ENCODE measurements at places on chromosomes 6 and 20.

- DNase-seq: no peak
Observed at GRCh38 chr20:38170219-38170825, 5.3 kb upstream of the TGM2 start.

- no peak for DNase-seq
Observed at GRCh38 chr6:11752360-11752759, 26.2 kb downstream of the ADTRP start.

- DNase-seq: no peak
Observed at GRCh38 chr6:81265106-81265505, 487.4 kb downstream of the TENT5A start.

- DNase-seq: no peak
Observed at GRCh38 chr20:5785146-5785545, 34.9 kb downstream of the SHLD1 start.

GRCh38 chr6:142184307-142184706, 37.2 kb downstream of the VTA1 start:
- no peak for DNase-seq

- DNase-seq: no peak
Observed at GRCh38 chr20:24577271-24577909, 108.0 kb downstream of the SYNDIG1 start.

- no peak for DNase-seq
Observed at GRCh38 chr6:71254323-71254722, 34.3 kb upstream of the OGFRL1 start.

DNA sequence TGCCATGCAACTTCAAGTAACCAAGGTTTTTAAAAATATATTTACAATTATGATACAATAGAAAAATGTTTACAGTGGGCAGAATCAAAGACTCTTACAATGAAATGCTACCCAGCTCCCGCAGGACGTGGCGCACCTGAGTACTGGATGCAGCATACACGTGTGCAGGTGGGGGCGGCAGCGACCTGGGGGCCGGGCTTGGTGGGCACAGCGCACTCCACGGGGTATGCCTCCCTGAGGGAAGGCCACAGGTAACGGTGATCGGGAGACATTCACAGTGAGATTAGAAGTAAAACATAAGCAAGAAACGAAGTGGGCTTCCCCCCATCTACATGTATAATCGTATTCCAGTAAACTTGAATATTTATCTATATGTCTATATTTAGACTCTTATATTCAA, 54.2 kb downstream of the WDR27 start:
- DNase-seq: no peak

DNA sequence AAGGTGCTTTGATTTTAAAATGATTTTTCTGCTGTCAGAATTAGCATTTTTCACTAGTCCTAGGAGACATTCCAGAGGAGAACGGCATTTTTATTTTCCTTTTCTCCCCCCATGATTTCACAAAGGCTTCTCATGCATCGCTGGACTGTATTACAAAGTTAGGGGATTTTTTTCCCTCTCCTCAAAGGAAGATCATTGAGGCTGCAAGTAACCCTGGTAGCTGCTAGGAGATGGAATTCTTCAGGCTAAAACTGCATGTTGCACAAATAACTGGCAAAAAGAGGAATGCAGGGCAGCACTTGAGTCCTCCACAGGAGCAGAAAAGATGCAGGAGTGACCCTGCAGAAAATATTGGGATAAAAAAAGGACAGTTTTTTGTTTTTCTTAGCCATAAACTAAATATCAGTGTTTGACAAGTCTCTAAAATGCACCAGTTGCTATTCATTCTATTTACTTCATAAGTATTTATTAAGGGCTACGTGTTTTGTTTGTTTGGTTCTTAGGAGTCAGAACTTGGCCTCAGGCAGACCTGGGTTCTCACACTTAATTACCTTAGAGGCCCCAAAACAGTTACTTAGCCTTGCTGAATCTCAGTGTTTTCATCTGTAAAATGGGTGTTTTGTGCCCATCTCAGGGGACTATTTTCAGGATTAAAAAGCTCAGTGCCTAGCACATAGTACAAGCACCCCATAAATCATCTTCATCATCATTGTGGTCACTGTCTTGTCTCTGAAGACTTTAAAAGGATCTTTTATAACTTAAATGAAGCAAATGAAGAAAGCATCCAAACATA, 144.5 kb upstream of the ID4 start:
- no peak for DNase-seq

GRCh38 chr6:14974792-14975470, 270.9 kb upstream of the JARID2 start:
- no peak for DNase-seq

DNA sequence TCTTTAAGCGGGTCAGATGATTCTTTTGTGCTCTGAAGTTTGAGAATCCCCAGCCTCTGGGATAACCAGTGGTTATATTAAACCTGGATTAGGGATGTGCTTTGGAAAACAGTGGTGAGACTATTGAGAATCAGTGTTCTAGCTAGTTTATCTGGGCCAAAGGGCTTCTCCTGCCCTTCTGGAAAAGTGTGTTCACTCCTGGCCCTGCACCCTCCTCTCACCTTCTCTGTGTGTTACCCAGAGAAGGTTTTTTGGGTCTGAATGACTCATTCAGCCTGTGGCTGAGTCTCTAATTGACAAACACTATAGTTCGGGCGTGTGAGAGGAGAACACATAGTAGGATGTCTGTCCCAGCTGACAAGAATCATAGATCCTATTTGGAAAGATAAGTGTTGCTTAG, 66.7 kb downstream of the LRRC1 start:
- no peak for DNase-seq

DNA sequence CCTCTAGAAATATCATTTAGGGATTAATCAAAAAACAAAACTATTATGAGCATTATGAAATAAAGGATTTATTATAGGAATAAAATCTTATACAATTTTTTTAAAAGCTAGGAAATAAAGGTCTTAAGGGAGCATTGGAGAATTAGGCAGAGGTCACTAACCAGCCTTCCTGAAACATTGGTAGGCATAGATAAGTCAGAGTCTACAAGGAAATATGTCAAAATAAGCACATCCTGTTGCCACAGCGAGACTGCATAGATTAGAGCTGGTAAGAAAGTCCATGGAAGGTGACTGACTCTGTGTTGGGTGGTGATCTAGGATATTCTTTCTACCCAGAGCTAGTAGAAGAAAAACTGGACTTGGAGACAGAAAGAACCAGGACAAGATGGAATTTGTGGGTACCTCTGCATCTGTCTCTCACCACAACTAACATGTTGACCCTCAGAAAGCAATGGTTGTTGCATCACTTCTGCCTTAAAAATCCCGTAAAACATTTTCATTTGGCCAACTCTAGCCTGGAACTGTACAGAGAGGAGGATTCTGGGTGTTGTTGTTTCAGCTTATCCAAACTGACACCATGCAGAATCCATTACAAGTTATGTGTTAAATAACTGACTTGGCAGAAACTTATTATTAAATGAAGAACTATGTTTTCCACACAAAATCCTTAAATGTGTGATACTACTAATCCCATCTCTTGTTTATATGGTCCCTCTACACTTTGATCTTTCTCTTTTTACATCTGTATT, 77.1 kb downstream of the FBXO5 start:
- no peak for DNase-seq

DNA sequence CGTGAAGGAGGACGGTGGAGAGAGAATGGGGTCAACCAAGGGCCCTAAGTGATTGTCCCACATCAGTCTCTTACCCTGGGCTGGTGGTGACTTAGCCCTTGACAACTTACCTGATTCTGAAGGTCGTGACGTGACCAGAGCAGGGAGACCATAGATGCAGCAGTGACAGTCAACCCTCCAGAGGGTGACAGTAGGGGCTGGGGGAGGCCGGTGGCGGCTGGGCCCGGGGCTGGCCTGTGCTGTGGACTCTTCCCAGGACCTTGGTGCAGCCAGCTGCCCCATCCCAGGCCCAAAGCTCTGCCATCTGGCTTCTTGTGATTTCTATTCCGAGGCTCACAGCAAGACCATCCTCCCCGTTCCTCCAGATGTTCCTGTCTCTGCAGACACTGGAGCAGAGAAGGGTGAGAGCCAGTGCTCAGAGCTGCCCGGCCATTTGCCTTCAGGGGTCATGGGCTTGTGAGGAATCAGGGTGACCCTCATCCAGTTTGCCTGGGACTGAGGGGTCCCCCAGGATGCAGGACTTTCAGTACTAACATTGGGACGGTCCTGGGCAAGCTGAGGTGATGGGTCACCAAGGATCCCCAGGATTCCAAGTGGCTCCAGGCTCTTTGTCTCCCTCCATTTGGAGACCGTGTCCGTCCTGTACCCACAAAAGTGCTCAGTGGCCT, 36.0 kb downstream of the SUMO4 start:
- DNase-seq: no peak

DNA sequence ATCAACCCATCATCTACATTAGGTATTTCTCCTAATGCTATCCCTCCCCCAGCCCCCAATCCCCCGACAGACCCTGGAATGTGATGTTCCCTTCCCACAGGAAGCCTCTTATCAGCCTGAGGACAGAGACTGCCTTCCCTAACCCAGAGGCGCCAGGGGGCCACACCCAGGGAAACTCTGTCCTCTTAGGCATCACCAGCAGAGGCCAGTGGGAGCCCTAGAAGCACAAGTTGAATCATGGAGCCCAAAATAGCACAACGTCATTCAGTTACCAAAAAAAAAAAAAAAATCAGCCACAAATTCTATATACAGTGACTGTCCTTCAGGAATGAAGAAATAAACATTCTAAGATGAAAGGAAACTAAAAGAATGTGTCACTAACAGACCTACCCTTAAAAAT, 625.7 kb downstream of the TFAP2A start:
- DNase-seq: no peak

GRCh38 chr6:2734488-2735166, 16.1 kb downstream of the MYLK4 start:
- no peak for DNase-seq

DNA sequence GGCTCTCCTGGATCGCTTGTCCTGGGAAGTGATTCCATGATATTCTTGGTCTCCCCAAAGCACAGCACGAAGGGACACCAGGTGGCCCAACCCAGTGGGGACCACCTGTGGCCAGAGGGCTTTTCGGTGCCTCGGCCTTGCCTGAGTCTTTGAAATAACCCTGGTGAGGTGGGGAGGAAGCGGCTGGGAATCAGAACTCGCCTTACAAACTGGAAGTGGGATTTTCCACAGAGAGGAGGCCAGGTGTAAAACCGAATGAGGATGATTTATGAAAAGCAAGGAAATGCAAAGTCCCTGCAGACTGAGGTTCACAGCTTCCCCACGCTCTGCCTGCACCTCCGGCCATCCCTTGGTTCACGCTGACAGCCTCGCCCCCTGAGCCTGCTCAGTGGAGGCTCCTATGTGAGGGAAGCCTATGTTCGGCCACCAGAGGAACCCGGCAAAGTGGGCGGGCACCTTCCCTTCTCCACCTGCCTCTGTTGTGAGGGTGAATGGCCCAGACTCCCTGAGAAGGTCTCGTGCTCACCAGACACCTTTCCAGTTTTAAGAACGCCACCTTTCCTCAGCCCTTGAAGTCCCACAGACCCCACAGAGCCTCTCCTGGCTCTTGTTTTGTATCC, 133.8 kb upstream of the CST7 start:
- no peak for DNase-seq

DNA sequence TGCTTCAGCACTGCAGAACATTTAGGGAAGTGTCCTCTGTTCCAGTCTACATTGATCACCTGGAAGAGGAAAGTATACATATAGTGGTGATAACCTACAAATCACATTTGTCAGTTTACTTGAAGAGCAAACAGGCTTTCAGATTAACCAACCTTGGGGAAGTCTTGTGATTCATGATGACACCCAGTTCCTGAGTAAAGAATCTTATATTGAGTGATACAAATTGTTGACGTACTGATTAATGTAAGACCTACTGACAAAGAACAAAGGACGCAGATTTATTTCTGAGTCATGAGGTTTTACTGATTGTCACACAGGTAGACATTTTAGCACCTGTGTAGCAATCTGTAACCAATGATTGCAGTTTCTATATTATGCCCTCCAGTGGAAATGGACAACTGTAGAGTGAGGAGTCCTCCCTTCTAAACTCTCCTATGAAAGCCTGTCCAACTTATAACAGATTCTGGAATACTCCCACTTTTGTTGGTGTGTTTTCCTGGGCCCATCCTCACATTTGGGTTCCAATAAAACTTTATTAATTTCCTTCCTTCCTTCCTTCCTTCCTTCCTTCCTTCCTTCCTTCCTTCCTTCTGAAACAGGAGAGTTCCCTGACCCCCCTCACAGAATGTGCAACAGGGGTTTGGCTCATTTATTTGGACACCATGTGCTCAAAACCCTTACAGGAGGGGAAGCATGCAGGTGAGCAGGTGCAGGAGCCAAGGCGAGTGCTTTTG, 113.5 kb downstream of the SLC35B3 start:
- no peak for DNase-seq

DNA sequence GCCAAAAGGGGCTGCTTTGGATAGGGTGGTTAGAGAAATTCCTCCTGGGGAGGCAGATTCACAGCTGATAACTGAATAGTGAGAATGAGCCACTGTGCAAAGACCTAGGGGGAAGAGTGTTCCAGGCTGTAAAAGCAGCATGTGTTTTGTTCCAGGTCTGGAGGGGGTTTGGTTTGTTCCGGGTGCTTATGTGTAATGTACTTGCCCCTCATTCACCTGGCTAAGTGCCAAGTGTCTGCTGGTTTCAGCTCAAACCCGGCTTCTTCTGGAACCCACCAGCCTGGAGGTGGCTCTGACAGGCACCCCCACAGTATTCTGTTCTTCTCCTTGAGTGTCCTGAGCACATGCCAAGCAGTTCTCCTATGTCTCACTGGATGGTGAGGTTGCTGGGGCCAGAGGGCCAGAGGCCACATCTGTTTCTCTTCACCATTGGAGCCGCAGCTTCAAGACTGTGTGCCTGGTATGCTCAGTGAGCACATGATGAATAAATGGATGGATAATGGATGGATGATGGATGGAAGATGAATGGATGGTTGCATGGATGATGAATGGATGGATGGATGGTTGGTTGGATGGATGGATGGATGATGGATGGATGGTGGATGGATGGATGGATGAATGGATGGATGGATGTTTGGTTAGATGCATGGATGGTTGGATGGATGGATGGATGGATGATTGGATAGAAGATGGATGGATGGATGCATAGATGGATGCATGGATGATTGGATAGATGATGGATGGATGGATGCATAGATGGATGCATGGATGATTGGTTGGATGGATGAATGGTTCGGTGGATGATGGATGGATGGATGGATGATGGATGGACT, 227.6 kb downstream of the BMP7 start:
- DNase-seq: no peak

- no peak for DNase-seq
Observed at GRCh38 chr6:163876391-163876790, 461.9 kb downstream of the QKI start.

GRCh38 chr20:37531856-37532255, 4.2 kb upstream of the BLCAP start:
- DNase-seq: no peak
